B cell (primary cell): ENCODE measurements at places on chromosomes 7 and 10. TPM values are rescaled to one million over a fixed set of nuclear protein-coding genes. Genes with fewer than 3 reads are reported as not detected.

Gene RASA4B
- 15.6 and 20.6 TPM in 2 replicates for total RNA-seq

Gene TMEM130
- total RNA-seq, result 0.20 and 0.49 TPM in 2 replicates

Gene PPP1R9A
- total RNA-seq, result 2.6 and 4.8 TPM in 2 replicates

Gene CC2D2B
- 1.2 and 2.1 TPM in 2 replicates for total RNA-seq

Gene MIOS
- total RNA-seq, result 48.7 and 50.1 TPM in 2 replicates

Gene TYW1B
- total RNA-seq, result 9.4 and 9.5 TPM in 2 replicates

Gene LOXL4
- not detected in 2 replicates for total RNA-seq

DNA sequence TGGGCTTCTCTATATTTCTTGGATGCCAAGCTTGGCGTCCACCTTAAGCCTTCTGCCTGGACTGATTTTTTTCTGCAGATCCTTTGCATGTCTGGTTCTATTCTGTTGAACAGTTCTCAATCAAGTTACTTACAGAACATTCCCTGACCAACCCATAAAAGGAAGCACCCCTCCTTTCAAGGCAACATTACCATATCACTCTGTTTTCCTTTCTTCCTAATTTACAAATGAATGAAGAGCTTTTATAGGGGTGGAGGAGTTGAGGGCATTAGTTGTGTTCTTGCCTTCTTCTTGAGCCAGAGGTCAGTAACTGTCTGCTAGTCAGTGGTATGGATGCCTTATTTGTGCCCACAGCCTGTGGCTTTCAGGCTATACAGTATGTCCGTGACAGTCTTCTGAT lies 361.0 kb downstream of the PHTF2 start:
- H3K4me1 ChIP-seq, result no peaks in the 10 kb centered on the region
- H3K27me3 ChIP-seq, result no peaks in the 10 kb centered on the region
- no peaks in the 10 kb centered on the region for H3K36me3 ChIP-seq
- no peak overlapping the region for H3K27ac ChIP-seq
- H3K4me3 ChIP-seq, result no peak overlapping the region
- no peak for DNase-seq

- no peak overlapping the region for H3K27ac ChIP-seq
- H3K27me3 ChIP-seq, result no peaks in the 10 kb centered on the region
- DNase-seq, result no peak
Observed at GRCh38 chr10:128101901-128102300, 24.3 kb downstream of the MKI67 start.

- DNase-seq, result no peak
- H3K36me3 ChIP-seq, result no peaks in the 10 kb centered on the region
Observed at GRCh38 chr10:123492016-123492415, 174.1 kb upstream of the GPR26 start.

DNA sequence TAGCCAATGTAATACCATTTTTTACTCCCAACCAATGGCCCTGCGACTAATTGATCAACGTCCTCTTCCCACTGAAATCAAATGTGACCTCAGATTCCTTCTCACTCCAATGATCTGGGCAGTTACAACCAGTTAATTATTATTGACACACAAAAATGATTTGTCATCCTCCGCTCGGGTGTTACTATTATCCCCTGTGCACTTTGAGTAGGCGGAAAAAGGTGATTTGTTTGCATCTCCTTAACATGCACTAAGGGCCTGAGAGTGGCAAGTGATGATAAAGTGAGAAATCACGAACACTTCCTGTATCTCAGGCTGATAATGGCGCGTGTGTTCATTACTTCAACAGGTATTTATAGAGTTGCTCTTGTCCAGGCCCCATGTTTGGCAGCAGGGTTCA lies 40.9 kb upstream of the PNLIP start:
- no peaks in the 10 kb centered on the region for H3K36me3 ChIP-seq
- H3K4me1 ChIP-seq, result no peaks in the 10 kb centered on the region
- H3K27me3 ChIP-seq, result no peaks in the 10 kb centered on the region
- H3K4me3 ChIP-seq, result no peak overlapping the region

DNA sequence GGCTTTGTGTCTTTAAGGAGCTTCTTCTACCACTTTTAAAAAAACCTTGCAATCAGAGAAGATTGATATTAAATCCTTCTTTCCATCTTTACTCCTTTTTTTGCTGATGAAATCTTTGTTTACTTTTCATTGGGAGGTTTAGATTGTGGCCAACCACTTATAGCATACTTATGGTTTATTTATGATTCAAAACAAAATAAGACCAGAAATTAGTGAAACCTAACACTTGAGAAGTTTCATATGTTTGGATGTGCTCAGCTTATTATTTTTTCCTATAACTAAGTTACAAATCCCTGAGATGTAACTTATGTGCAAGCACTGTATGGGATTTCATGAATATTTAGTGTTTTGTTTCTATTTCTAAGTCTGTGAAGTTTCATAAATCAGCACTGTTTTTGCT lies 13.5 kb upstream of the PRPS1L1 start:
- H3K27me3 ChIP-seq, result no peaks in the 10 kb centered on the region
- H3K36me3 ChIP-seq, result no peaks in the 10 kb centered on the region
- DNase-seq, result no peak
- H3K27ac ChIP-seq, result no peak overlapping the region
- no peak overlapping the region for H3K4me3 ChIP-seq

GRCh38 chr10:60463746-60464145 lies 74.1 kb upstream of the ANK3 start:
- no peaks in the 10 kb centered on the region for H3K27me3 ChIP-seq
- H3K27ac ChIP-seq, result no peak overlapping the region
- peaks cover 8% of the 10 kb centered on the region for H3K4me1 ChIP-seq

GRCh38 chr7:45650404-45651394 lies 76.5 kb downstream of the ADCY1 start:
- no peak overlapping the region for H3K27ac ChIP-seq
- H3K27me3 ChIP-seq, result no peaks in the 10 kb centered on the region
- no peaks in the 10 kb centered on the region for H3K36me3 ChIP-seq
- H3K4me3 ChIP-seq, result no peak overlapping the region
- H3K4me1 ChIP-seq, result no peaks in the 10 kb centered on the region

DNA sequence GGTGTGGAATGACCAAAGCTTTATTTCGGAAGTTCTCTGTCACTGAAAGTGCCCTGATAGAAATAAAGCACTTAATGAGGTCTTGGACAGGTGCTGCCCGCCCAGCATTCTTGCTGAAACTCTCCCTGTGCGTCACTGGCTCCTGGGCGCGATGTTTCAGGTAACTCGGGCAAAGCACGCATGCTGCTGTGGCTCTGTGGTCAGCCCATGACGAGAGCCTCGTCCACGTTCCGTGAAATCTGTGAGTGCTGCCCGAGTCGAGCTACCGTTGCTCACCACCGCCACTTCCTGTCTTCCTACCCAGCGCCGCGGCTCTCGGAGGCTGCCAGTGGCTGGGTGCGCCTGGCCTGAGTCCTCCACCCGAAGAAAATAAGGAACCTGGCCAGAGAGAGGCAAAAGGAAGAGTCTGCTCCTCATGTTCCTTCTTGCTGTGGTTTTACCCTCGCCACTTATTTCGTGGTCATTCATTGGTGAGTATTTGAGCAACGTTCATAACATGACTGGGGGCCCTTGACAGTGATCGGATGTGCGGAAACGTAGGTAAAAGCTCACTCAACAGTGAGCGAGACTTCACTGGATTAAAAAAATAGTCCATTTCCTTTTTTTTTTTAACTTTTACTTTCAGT lies 95.5 kb downstream of the MAP3K8 start:
- peak overlapping the region; percentile 63 for H3K4me3 ChIP-seq
- no peaks in the 10 kb centered on the region for H3K27me3 ChIP-seq

DNA sequence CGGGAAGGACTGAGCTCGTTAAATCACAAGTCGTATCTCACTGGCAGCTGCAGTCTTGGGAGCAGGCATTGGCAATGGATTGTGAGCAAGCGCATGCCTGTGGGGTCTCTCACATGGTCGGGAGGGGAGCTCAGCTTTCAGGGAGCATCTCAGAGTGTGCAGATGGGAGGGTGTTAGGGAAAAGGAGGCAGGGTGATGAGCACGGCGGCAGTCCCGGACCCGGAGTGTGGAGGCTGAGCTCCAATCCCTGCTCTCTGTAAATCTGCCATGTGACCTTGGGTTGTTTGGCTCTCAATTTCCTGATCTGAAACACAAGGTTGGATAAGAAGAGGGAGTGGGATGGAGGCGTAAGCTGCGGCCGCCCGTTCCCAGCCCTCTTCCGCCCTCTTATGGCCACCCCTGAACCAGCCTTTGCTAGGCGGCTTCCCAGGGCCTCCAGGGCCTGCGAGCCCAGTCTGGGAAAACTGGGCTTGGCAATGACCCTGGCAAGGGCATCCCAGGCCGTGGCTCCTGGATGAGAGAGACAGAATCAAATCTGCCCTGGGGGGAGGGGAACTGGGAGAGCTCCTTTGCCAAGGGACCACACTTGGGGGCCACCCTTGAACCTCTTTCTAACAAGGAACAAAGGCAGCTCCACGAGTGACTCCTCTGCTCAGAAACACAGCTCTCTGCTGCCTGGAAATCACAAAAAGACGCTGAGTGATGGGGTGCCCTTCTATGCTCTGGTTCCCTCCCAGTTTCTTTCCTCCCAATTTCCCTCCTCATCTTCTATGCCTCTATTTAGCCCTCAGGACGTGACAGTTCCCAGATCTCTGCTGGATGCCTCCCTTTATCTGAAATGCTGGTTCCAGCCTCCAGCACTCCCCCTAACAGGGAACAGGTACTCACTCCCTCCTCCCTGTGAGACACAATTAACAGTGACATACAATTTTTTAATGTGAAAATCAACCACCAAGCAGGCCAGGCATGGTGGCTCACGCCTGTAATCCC lies 41.7 kb upstream of the LOXL4 start:
- DNase-seq, result peak; percentile 35
- H3K27me3 ChIP-seq, result no peaks in the 10 kb centered on the region
- no peak overlapping the region for H3K4me3 ChIP-seq
- no peaks in the 10 kb centered on the region for H3K36me3 ChIP-seq

- H3K27me3 ChIP-seq, result no peaks in the 10 kb centered on the region
- no peak overlapping the region for H3K27ac ChIP-seq
- H3K4me3 ChIP-seq, result no peak overlapping the region
- DNase-seq, result no peak
- H3K36me3 ChIP-seq, result peaks cover 6% of the 10 kb centered on the region
Observed at GRCh38 chr10:103630156-103630555, 136.7 kb downstream of the NEURL1 start.

DNA sequence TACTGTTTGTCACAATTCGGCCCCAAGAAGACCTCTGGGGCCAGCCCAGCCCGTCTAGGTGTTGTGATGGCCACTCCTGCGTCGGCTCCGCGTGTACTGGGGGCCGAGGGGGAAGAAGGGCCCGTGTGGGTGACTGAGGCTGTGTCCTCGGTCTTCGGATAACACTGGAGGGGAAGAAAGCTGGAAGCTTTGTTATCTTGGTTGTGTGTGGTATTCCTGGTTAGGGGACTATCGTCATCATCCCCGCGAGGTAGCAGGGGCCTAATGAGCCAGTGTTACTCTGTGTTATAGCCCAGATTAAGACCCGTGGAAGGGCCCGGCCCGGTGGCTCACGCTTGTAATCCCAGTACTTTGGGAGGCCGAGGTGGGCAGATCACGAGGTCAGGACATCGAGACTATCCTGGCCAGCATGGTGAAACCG lies 854 bp downstream of the MTG1 start:
- peak overlapping the region; percentile 81 for H3K27ac ChIP-seq
- no peaks in the 10 kb centered on the region for H3K36me3 ChIP-seq
- H3K4me1 ChIP-seq, result peaks cover 37% of the 10 kb centered on the region

- DNase-seq, result no peak
- no peaks in the 10 kb centered on the region for H3K4me1 ChIP-seq
- H3K4me3 ChIP-seq, result no peak overlapping the region
Observed at GRCh38 chr10:122990278-122990677, 10.1 kb downstream of the PSTK start.

- no peak for DNase-seq
- no peaks in the 10 kb centered on the region for H3K27me3 ChIP-seq
- no peak overlapping the region for H3K27ac ChIP-seq
- no peaks in the 10 kb centered on the region for H3K4me1 ChIP-seq
Observed at GRCh38 chr7:40507166-40507565, 372.4 kb downstream of the SUGCT start.

DNA sequence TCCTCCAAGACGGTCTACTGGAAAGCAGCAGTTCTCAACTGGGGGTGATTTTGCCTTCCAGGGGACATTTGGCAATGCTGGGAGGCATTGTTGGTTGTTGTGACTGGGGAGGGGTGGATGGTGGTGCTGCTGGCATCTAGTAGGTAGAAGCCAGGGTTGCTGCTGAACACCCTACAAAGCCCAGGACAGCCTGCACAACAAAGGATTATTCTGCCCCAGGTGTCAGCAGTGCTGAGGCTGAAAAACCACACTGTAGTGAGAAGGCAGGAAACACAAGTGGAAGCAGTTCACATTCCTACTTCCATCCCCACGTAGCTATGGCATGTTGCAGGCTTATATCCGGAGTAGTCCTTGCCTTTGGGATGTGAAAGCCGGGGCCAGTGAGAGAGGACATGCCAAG lies 86.9 kb downstream of the AOAH start:
- no peak for DNase-seq
- peaks cover 3% of the 10 kb centered on the region for H3K36me3 ChIP-seq
- H3K4me1 ChIP-seq, result no peaks in the 10 kb centered on the region
- no peak overlapping the region for H3K27ac ChIP-seq

DNA sequence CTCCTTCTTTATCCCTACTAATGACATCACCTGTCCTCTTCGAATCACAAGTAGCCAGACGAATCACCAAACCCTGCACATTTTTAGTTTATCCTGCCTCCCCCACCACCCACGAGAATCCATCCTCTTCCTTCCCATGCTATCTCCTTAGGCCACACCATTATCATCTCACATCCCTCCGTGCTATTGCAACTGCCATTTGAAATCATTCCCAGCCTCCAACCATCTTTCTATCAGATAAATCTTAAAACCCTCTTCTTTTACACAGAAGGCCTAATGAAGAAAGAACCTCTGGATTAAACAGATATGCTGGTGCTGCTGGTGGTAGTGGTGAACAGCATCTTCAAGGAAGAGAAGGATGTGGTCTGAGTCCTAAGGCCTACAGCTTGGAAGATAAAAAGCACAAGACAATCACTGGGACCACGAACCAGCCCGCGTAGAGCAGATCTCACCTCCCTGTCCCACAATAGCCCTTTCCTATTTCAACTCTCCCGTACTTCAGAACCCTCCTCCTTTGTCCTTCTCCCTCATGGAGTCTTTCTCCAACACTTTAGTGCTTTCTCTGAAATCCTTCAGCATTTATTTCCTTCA lies 403.1 kb downstream of the SFMBT2 start:
- DNase-seq, result no peak
- no peaks in the 10 kb centered on the region for H3K27me3 ChIP-seq
- no peaks in the 10 kb centered on the region for H3K36me3 ChIP-seq
- H3K4me3 ChIP-seq, result no peak overlapping the region

DNA sequence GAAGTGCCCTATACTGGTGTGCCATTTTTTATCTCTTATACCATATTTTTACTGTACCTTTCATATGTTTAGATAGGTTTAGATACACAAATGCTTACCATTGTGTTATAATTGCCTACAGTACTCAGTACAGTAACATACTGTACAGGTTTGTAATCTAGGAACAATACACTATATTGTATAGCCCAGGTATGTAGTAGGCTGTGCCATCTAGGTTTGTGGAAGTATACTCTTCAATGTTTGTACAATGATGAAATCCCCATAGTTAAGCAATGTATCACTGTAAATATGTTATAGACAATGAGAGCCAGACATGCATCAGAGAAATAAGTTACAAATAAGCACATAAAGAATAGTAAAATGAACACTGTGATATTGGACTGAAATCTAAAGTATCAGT lies 109.1 kb downstream of the IQUB start:
- no peaks in the 10 kb centered on the region for H3K27me3 ChIP-seq
- H3K27ac ChIP-seq, result no peak overlapping the region
- no peak for DNase-seq
